SK-MEL-5 (cell line): ENCODE measurements at places on chromosomes 11 and 22.

- DNase-seq, result no peak
Observed at GRCh38 chr11:41177791-41178190, 281.7 kb downstream of the LRRC4C start.

DNA sequence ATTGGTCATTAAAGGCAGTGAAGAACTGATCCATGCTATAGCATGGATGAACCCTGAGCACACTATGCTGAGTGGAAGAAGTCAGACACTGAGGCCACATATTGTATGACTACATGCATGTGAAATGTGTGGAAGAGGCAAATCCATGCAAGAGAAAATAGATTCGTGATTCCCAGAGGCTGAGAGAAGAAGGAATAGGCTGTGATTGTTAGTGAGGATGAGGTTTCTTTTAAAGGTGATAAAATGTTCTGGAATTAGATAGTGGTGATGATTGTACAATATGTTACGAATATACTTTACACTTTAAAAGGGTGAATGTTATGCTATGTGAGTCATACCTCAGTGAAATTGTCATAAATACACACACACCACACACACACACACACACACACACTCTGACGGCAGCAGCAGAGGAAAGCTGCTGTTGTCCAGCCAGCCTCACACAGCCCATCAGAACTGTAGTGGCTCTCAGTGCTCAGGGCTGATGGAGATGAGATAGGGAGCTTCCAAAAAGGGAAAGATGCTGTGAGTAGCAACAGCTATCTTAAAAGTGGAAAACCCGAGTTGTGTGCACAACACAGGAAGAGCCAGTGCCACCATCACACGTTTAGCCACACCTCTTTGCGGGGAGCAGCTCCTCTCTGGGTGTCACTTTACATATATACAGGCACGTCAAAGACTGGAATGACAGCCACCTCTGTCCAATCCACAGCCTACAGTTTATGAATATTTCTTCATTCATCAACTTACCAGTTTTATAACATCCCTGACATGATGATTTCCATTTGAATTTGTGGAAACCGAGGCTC is 153.0 kb downstream of the SPATA19 start:
- DNase-seq, result no peak

- DNase-seq, result no peak
Observed at GRCh38 chr11:47917599-47918369, 62.6 kb upstream of the PTPRJ start.

DNA sequence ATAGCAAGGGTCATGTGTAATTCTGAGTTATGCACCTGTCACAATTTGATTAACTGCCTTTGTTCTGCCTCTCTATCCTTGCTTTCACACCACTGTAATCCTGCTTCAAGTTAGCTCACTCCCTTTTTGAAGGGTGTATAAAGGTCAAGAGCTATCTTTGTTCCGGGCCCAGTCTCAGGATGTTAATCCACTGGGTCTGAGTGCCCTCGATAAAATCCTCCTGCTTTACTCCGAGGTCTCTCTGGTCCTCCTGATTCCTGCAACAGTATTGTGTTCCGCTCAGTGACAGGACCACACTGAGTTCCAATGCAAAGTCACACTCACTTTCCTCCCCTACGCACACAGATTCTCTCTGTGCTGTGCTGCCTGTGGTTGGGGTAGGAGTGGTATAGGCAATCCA is 186.5 kb downstream of the DYNC2H1 start:
- DNase-seq, result no peak

DNA sequence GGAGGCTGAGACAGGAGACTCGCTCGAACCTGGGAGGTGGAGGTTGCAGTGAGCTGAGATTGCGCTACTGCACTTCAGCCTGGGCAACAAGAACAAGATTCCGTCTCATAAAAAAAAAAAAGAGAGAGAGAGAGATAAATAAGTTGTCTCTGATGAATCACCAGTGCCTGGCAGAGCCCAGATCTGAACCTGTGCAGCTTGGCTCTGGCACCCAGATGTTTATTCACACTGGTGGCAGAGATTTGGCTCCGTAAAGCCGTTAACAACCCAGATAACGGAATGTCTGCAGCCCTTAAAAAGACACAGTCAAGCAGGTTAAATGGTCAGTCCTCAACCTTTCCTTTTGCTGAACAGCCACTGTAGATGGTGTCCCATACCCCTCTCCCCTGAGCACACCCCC is 33.5 kb upstream of the RTL6 start:
- no peak for DNase-seq

- no peak for DNase-seq
Observed at GRCh38 chr11:68976095-68976494, 4.7 kb downstream of the MRGPRD start.

- DNase-seq, result no peak
Observed at GRCh38 chr11:45560913-45561281, 104.5 kb downstream of the CHST1 start.

- no peak for DNase-seq
Observed at GRCh38 chr11:80779905-80780605, 1339.2 kb upstream of the TENM4 start.

GRCh38 chr22:46902436-46902835 is 140.0 kb downstream of the TBC1D22A start:
- no peak for DNase-seq

DNA sequence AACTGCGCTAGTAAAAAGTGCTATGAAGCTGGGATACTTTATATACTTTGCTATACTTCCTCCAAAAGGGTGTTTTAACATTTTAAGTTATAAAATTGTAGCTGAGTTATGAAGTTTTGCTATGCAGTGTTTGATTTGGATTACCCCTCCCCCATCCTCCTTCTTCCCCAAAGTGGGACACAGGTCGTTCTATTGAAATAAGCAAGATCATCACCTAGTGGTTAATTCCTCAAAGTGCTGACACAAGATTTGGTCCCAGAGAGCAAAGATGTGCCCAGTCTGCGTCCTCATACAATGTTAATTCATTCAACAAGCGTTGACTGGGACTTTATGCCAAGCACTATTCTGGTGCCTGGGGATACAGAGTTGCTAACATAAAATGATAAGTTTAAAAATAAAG is 78.5 kb downstream of the SPON1 start:
- peak; percentile 12 for DNase-seq

DNA sequence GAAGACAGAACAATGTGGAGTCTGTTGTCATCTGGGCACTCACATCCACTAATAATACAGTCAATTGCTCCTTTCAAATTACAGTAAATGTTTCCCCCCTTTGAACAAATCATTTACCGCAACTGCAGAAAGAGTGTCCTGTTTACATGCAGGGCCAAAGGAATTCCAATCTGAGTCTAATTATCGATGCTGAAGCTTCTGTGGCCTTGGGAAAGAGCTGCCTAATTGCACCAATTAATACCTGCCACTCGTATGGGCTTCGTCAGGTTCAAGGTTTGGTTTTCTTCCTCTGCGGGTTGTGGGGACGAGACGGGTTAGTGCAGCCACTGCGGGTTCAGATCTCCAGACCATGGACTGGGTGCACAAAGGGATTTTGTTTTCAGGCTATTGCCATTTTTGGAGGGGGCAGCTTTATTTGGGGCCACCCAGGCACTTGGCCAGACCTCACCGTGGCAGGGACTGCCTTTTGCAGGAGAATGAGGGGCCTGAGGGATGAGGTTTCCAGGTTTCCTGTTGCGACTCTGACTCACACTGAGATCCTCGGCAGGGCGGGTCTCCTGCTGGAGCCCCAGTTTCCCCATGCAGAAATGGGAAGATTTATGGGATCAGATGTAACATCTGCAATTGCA is 147.6 kb downstream of the MIAT start:
- peak; percentile 20 for DNase-seq

DNA sequence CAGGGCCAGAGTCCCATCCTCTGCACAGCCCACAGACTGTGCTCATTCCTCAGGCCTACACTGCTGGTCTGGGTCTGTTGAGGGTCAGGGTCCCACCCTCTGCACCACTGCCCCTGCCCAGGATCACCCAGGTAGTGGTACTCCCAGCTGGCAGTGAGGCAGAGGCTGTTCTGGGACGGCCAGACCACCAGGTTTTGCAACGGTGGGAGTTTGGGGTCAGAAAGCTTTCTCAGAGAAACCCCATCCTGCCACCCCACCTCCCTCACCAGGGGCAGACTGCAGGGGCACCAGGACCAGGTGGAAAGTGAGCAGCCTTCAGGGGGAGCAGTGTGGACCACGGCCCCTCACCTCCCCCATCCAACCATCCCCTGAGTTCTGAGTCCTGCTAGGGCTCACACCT is 10.8 kb downstream of the NPTXR start:
- DNase-seq, result no peak

GRCh38 chr22:41781507-41781906 is 19.0 kb upstream of the CCDC134 start:
- no peak for DNase-seq

DNA sequence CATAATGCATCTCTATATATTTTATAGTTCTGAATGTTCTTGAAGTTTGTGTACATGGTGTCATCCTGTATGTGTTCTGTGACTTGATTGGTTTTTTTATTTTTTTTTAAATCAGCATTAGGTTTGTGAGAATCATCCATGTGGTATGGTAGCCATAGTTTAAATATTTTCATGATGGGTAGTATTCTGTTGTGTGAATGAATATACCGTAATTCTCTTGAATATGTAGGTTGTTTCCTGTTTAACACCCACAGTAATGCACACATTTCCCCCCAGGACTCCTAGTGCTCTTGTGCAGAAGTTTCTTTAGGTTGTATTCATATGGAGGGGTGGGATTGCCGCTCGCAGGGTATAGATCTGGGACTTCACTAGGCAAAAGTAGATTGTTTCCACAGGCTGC is 2.0 kb downstream of the PACS1 start:
- DNase-seq, result no peak

- DNase-seq, result no peak
Observed at GRCh38 chr11:14320020-14320419, 39.0 kb downstream of the RRAS2 start.

GRCh38 chr11:69321877-69322361 is 28.0 kb downstream of the MYEOV start:
- no peak for DNase-seq

DNA sequence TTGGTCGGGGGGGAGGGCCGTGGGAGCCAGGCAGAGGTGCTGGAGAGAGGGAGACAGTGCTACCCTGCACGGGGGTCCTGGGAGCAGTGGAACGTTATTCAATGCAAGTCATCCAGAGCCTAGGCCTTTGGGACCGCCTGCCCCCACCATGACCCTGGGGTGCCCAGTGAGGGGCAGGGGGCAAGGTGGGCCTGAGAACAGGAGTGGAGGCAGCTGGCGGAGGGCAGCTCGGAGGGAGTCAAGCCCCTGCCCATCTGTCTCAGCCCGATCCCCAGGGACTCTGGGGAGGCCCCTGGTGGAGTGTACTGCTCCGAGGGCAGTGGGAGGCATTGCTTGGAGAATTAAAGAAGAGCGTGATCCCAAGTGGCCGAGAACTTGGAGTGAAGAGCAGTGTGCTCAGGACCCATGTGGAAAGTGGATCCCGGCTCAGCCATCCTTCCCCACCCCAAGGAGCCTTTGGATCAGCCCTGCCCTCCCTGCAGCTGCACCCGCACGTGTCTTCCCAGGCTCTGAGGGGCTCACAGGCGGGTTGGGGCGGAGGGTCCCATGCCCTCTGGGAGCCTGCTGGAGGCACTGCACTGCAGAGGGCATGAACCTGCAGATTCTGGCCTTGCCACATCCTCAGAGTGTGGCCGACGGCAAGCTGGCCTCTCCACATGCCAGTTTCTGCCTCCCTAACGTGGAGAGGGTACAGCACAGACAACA is 34.0 kb upstream of the SMIM38 start:
- DNase-seq, result no peak

DNA sequence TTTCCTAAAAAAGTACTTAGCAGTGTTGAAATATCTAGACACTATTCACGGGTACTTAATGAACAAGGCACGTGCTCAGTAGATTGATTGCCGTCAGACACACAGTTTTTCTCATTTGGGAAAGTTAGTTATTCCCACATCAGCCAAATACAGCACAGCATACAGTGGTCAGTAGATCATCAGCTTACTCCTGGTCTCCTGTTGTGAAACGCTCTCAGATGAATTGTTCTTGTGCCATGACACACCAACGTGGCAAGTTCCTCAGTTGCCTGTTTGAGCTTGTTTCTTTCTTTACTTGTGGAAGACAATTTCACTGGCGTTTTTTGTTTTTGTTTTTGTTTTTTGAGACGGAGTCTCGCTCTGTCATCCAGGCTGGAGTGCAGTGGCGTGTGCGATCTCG is 8.6 kb downstream of the TAB1 start:
- DNase-seq, result no peak

DNA sequence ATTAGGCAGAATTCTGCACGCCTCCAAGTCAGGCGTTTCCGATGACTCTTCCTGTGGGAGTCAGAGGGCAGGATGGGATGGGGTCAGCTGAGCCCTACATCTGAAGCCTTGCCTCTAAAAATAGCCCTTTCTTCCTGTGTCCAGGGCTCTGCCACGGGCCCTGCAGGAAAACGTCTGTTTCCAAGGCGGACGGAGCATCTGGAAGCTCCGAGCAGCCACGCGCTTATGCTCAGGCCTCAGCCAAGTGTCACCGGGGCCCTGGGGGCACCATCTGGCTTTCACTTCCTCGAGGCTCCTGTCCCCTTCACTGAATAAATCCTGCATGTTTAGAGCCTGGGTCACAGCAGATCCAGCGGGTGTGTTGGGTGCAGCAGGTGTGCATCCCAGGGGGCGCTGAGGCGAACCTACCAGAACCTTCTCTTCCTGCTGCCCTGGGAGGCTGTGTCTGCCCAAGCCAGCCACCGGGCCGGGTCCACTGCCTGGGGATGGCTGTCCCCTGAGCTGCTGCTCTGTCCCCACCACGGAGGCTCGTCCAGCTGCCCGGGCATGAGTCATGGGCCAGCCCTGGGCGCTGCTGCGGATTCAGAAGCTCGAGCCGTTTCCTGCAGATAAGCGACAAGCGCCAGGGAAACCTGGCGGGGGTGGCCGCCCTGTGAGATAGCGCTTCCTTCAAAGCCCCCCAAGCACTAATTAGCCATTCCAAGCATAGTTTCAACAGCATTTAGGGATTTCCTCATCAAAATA is 32.0 kb upstream of the LINC01488 start:
- DNase-seq, result peak; percentile 58

DNA sequence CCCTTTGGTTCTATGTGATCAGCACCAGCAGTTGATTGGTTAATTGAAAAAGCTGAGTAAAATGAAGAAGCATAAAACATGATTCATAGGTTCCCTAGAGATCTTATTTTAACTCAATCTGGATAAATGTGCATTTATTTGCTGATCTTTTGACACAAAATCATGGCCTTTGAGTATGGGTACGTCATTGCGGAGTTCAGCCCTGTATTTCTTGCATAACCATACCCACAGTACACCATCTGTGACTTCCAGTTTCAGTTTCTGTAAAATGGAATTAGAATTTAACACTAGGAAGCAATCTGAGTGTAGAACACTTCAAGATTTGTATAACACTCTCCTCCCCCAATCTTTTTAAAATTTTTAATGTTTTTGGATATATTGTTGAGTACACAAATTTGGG is 358.2 kb downstream of the DDX10 start:
- DNase-seq, result no peak

- no peak for DNase-seq
Observed at GRCh38 chr11:111350811-111351210, 28.3 kb downstream of the POU2AF1 start.
